ENCODE measurements at places on chromosomes 2 and 18. TPM values are rescaled to one million over a fixed set of nuclear protein-coding genes. Genes with fewer than 3 reads are reported as not detected.

The ANO7 gene
- 1.7 TPM for total RNA-seq

The ANKRD30BL gene
- total RNA-seq = not detected

The SLC8A1 gene
- 8.4 TPM for total RNA-seq

The FAM228A gene
- not detected for total RNA-seq

The TXNDC2 gene
- total RNA-seq = not detected

The HOXD9 gene
- not detected for total RNA-seq

The RAMP1 gene
- 75.2 TPM for total RNA-seq

The DTNA gene
- 29.4 TPM for total RNA-seq

The RAB27B gene
- total RNA-seq = 0.81 TPM

The TEKT4 gene
- not detected for total RNA-seq

The ARHGAP15 gene
- 4.4 TPM for total RNA-seq

The BIN1 gene
- total RNA-seq = 20.4 TPM

The MC4R gene
- not detected for total RNA-seq

The CNRIP1 gene
- total RNA-seq = 1.9 TPM

The EDAR gene
- 0.06 TPM for total RNA-seq

The DUSP11 gene
- 9.3 TPM for total RNA-seq

The MOCOS gene
- total RNA-seq = 25.6 TPM
